CD4-positive, CD25-positive, alpha-beta regulatory T cell (primary cell): ENCODE measurements at places on chromosomes 6 and 20. TPM values are rescaled to one million over a fixed set of nuclear protein-coding genes. Genes with fewer than 3 reads are reported as not detected.

DNA sequence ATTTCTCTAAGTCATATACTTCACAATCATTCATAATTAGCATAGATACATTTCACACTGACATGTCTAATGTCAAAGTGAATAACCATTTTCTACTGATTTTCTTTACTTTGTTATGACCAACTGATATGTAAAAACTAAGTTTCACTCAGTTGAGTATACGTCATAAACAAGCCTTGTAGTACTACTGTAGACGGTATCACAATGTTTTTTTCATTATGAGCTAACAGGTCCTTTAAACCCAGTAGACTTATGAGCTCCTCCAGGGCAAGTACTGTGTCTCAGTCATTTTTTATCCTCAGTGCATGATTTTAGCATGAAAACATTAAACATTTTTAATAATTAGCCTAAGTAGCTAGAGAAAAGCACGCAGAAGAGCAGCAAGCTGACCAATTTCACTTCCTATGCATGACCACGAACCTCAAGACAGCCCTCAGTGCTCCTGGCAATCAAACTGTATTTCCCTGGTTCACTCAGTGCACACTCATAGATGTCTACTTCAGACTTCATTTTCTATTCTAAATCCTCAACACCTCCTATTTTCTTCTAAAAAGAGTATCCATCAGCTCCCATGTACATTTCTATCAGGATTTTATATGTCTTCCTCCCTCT, 32.0 kb upstream of the TFAP2D start:
- no peak overlapping the region for H3K27ac ChIP-seq
- no peaks in the 10 kb centered on the region for H3K27me3 ChIP-seq
- DNase-seq: no peak
- no peak overlapping the region for H3K4me3 ChIP-seq
- no peaks in the 10 kb centered on the region for H3K36me3 ChIP-seq
- H3K4me1 ChIP-seq: no peaks in the 10 kb centered on the region

- H3K36me3 ChIP-seq: no peaks in the 10 kb centered on the region
- no peak overlapping the region for H3K27ac ChIP-seq
- H3K4me1 ChIP-seq: no peaks in the 10 kb centered on the region
- no peak overlapping the region for H3K4me3 ChIP-seq
- no peaks in the 10 kb centered on the region for H3K27me3 ChIP-seq
These were observed 151.6 kb upstream of the GMDS start for GRCh38 chr6:2396846-2397630.

DNA sequence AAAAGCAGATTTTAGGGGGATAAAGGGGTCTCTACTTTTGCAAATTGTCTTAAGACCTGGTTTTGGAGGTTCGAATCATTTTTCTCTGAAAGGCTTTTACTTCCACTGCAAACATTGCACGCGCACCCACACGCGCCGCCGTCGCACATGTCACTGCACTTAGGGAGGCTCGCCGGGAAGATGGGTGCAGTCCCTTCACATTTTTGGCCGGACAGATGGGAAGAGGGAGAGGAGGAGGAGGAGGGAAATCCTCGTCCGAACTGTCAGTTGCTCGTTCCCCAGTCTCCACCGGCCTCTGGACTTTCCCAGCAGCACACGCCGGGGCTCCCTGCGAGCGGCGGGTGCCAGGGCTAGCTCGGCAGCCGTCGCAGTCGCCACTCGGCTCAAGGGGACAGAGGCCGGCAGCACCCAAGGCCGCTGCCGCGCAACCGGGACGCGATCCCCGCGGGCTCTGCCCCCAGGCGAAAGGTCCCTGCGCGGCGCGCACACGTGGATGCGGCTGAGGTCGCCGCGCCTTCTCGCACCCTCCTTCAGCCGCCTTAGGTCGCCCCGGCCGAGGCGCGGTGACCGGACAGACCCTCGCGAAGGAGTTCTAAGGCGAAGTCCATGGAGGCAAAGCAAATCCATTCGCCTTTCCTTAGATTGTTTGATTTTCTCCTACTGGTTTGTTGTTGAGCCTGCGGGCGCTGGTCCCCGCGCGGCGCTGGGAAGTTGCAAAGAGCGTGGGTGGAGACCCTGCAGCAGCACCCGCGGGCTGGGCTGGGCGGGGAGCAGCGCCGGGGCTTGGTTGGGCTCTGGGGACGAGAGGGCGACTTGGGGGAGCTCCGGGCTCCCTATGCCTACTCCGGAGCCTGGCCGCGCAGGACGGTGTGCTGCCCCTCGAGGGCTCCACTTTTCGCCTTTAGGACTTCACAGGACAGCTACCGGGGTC, 1.2 kb downstream of the MYB start:
- H3K4me3 ChIP-seq: peak overlapping the region; percentile 96
- peak; percentile 67 for DNase-seq
- H3K27ac ChIP-seq: peak overlapping the region; percentile 70
- H3K4me1 ChIP-seq: peaks cover 30% of the 10 kb centered on the region

GRCh38 chr6:16974387-16974673, 127.5 kb upstream of the STMND1 start:
- no peaks in the 10 kb centered on the region for H3K4me1 ChIP-seq
- peaks cover 3% of the 10 kb centered on the region for H3K27me3 ChIP-seq
- no peak overlapping the region for H3K27ac ChIP-seq
- H3K36me3 ChIP-seq: no peaks in the 10 kb centered on the region
- H3K4me3 ChIP-seq: no peak overlapping the region

DNA sequence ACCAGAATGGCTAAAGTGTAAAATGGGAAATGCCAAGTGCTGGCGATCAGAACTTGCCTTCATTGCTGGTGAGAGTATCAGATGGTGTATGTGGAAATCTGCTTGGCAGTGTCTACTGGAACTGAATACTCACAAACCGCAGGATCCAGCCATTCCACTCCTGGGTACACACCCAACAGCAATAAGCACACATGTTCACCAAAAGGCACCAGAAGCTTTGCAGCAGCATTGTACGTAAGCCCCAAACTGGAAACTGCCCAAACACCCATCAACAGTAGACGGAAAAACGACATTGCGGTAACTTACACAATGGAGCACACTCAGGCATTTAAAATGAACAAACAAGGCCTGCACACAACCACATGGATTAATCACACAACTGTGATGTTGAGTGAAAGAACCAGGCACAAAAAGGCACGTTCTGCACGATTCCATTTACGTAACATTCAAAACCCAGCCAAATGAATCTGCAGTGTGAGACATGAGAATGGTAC, 37.3 kb upstream of the BPIFA2 start:
- no peaks in the 10 kb centered on the region for H3K27me3 ChIP-seq
- no peak overlapping the region for H3K4me3 ChIP-seq
- H3K27ac ChIP-seq: no peak overlapping the region
- no peaks in the 10 kb centered on the region for H3K4me1 ChIP-seq
- DNase-seq: no peak
- no peaks in the 10 kb centered on the region for H3K36me3 ChIP-seq

DNA sequence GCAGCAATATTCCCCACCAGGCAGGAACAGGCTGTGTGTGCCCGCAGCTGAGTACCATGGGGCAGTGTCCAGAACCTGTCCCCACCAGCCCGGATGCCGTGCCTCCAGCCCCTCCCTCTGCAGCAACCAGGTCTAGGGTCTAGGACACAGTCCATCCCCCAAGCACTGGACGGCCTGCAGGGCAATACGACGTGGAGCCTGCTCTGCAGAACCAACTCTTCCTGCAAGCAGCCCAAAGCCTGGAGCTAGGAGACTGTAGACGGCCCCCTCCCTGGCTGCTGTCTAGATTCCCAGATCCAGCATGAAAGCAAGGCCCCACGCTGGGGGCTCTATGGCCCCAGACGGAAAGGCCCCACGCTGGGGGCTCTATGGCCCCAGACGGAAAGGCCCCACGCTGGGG, 128.2 kb upstream of the AFDN start:
- peaks cover 10% of the 10 kb centered on the region for H3K4me1 ChIP-seq
- no peak overlapping the region for H3K4me3 ChIP-seq
- H3K36me3 ChIP-seq: no peaks in the 10 kb centered on the region
- H3K27me3 ChIP-seq: peaks cover 2% of the 10 kb centered on the region

DNA sequence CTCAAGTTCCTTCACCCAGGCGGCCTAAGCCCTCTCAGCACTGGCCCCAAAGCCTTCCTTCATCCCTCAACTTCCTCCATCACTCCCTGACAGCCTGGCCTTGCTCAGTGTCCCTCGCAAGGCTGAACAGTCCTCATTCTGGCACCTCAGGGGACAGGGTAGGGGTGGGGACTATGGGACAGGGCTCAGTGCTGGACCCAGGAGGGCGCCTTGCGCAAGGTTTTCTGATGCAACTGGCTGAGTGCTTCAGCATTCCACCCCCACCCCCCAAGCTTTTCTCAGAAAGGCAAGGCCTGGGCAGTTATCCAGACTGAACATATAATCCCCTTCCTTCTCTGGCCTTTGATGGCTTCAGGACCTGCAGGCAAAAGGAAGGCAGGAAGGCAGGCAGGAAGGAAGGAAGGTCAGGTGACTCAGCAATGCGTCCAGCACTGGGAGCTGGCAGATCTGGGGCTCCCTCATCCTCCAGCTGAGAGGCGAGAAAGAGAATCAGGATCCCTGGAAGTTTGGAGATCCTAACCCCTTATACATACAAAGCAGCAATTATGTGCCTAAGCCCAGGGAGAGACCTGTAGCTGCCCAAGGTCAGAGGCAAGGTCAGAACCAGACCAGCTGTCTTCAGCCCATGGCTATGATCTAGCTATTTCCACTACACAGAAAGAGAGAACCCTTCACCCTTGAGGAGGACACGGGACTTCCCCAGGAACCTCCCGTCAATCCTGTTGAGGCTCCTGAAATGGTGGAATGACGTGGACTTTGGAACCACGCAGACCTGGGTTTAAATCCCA, 8.6 kb upstream of the TRIB3 start:
- no peak overlapping the region for H3K4me3 ChIP-seq
- no peak overlapping the region for H3K27ac ChIP-seq
- H3K27me3 ChIP-seq: no peaks in the 10 kb centered on the region
- no peak for DNase-seq
- H3K4me1 ChIP-seq: no peaks in the 10 kb centered on the region
- no peaks in the 10 kb centered on the region for H3K36me3 ChIP-seq

GRCh38 chr20:440636-441035, 21.7 kb downstream of the TBC1D20 start:
- peaks cover 29% of the 10 kb centered on the region for H3K4me1 ChIP-seq
- no peak overlapping the region for H3K27ac ChIP-seq
- H3K27me3 ChIP-seq: no peaks in the 10 kb centered on the region
- peaks cover 63% of the 10 kb centered on the region for H3K36me3 ChIP-seq

GRCh38 chr20:41436679-41437078, 70.1 kb upstream of the EMILIN3 start:
- H3K27ac ChIP-seq: no peak overlapping the region
- DNase-seq: peak; percentile 52
- H3K36me3 ChIP-seq: peaks cover 44% of the 10 kb centered on the region
- H3K27me3 ChIP-seq: no peaks in the 10 kb centered on the region

GRCh38 chr20:24378661-24379483, 90.6 kb upstream of the SYNDIG1 start:
- H3K27ac ChIP-seq: no peak overlapping the region
- H3K4me1 ChIP-seq: no peaks in the 10 kb centered on the region
- no peak overlapping the region for H3K4me3 ChIP-seq

DNA sequence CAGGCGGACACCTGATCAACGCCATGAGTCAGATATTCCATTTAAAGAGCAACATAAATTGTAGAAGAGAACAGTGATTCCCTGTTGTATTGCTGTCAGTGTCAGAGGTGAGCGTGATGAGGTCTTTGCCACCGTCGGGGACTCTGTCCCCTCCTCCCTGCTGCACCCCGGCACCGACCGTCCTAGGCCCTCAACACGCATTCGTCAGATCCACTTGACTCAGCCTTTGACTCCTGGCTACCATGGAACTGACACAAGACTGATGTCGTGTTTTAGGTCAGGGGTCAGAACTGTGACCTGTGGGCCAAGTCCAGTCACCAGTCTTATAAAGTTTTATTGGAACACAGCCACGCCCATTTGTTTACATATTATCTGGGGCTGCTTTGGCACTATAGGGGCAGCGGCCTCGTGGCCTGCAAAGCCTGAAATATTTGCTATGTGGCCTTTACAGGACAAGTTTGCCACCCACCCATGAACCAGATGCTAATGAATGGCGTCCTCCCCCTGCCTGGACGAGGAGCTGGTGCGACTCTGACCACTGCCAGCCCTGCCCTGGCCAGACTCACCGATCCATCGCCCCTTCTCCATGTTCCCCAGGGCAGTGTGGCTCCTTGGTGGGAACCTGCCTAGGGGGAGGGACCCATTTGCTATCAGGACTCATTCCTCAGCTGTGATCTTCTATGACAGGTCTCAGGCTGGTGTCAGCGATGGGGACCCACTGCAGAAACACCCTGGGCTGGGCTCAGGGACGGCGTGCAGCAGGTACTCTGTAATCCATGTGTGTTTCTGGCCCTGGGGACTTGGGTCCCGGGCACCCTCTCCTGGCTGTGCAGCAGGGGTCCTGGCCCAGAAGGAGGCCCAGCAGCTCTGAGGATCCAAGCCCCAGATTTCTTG, 37.5 kb upstream of the PHACTR3 start:
- no peak overlapping the region for H3K27ac ChIP-seq
- H3K4me3 ChIP-seq: no peak overlapping the region
- H3K27me3 ChIP-seq: no peaks in the 10 kb centered on the region
- H3K4me1 ChIP-seq: peaks cover 3% of the 10 kb centered on the region
- no peak for DNase-seq

GRCh38 chr6:40796260-40797221, 209.4 kb upstream of the LRFN2 start:
- no peaks in the 10 kb centered on the region for H3K36me3 ChIP-seq
- H3K4me3 ChIP-seq: no peak overlapping the region
- DNase-seq: no peak
- H3K27ac ChIP-seq: no peak overlapping the region

GRCh38 chr20:11790046-11790445, 127.6 kb upstream of the BTBD3 start:
- H3K4me1 ChIP-seq: no peaks in the 10 kb centered on the region
- DNase-seq: no peak
- no peak overlapping the region for H3K4me3 ChIP-seq

- no peak overlapping the region for H3K4me3 ChIP-seq
These were observed 125.4 kb upstream of the GPR6 start for GRCh38 chr6:109852713-109853112.

DNA sequence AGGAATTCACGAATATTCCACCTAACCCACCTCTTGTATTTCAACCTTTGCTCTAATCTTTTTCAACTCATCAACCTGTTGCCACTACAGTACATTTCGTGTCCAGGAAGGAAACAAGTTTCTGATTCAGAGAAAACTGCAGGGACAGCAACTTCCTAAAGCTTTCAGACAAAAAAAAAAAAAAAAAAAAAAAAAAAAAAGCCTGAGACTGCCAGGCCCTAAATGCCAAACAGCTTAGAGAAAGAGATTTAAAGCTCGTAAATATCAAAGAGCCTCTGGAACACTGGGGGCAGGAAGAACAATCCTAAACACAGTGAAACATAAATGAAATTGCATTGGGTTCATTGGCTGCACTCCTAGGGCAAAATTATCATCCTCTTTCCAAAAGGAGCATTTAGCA, 411.2 kb upstream of the SPTLC3 start:
- H3K4me1 ChIP-seq: no peaks in the 10 kb centered on the region
- no peak overlapping the region for H3K4me3 ChIP-seq
- H3K27me3 ChIP-seq: no peaks in the 10 kb centered on the region
- no peaks in the 10 kb centered on the region for H3K36me3 ChIP-seq

GRCh38 chr6:82205930-82206392, 41.6 kb downstream of the IBTK start:
- no peaks in the 10 kb centered on the region for H3K27me3 ChIP-seq
- no peak for DNase-seq
- H3K4me1 ChIP-seq: no peaks in the 10 kb centered on the region
- H3K27ac ChIP-seq: no peak overlapping the region
- no peak overlapping the region for H3K4me3 ChIP-seq
- peaks cover 56% of the 10 kb centered on the region for H3K36me3 ChIP-seq

OVOL2 gene
- not detected for total RNA-seq

TRIM31 gene
- not detected for total RNA-seq

HTR1E gene
- total RNA-seq: not detected

TDRD6 gene
- total RNA-seq: not detected

TRIM40 gene
- 0.39 TPM for total RNA-seq

CLPSL2 gene
- total RNA-seq: not detected

CASS4 gene
- 9.8 TPM for total RNA-seq
